ENCODE measurements at places on chromosomes 16 and 17. TPM values are rescaled to one million over a fixed set of nuclear protein-coding genes. Genes with fewer than 3 reads are reported as not detected.

GRCh38 chr16:75265911-75266701 is 14.7 kb upstream of the BCAR1 start:
- peak; percentile 91 for DNase-seq

GRCh38 chr16:8808613-8809353 is 11.1 kb downstream of the PMM2 start:
- DNase-seq, result no peak

GRCh38 chr16:49952386-49952785 is 72.6 kb upstream of the CNEP1R1 start:
- DNase-seq, result no peak

DNA sequence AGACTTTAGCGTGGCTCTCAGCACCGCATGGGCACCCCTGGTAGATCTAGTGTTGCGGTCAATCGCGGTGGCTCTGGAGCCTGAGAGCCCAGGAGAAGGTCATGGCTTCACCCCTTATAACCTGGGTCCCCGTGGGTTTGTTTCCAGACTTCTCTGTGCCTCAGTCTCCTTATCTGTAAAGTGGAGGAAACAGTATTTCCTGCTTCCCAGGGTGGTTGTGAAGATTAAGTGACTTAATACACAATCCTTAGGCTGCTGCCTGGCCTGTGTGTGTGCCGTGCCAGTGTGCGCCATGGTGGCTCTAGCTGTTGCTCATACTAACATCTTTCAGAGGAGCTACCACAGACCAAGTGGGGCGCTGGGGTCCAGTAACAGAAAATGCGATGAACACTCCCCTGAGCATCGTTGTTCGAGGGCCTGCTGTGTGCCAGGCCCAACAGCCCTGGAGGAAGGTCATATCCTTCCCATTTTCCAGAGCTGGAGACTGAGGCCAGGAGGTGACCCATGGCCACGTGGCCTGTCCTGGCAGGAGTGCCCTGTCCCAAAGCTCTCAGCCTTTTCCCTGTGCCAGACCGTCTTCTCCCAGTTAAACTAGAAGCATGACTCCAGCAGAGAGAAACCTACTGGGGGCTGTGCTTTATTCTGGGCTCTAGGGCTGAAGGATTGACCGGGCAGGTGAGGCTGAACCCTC is 70.1 kb downstream of the CMIP start:
- DNase-seq, result no peak

C1QL1 gene
- total RNA-seq, result 1.3 TPM

CYLD gene
- 19.0 TPM for total RNA-seq

CD300H gene
- not detected for total RNA-seq
